ENCODE measurements at places on chromosomes 3 and 15.

- DNase-seq, result no peak
Observed at GRCh38 chr3:177361081-177361938, 164.0 kb upstream of the TBL1XR1 start.

GRCh38 chr3:156635973-156636372 lies 38.4 kb upstream of the TIPARP start:
- no peak for DNase-seq

- DNase-seq, result no peak
Observed at GRCh38 chr3:108131475-108132134, 40.8 kb upstream of the CD47 start.

DNA sequence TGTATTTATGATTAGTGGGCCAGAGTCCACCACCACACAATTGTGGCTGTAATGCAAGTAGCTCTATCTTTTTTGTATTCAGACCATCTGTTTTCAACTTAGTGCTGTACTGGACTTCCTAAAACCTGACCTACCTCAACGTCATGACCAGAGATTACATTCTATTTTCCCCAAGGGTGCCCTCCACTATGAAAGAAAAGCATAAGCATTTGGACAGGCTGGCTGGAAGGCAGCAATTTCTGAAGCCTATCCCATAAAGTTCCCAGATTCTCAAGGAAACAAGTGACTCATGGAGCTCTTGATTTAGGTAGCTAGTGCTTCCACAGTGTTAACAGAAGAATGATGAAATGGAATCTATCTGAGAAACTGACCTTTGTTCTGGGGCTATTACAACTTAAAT lies 75.8 kb downstream of the COL8A1 start:
- DNase-seq, result no peak

DNA sequence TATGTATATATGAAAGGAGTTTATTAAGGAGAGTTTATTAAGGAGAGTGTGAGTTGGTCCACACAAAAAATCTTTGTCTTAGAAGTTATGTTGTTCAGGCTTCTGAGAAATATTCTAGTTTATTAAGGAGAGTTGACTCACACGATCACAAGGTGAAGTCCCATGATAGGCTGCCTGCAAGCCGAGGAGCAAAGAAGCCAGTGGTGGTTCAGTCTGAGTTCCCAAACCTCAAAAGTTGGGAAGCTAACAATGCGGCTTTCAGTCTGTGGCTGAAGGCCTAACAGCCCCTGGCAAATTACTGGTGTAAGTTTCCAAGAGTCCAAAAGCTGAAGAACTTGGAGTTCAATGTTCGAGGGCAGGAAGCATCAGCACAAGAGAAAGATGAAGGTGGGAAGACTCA lies 42.4 kb upstream of the DAZL start:
- DNase-seq, result no peak

GRCh38 chr3:141482245-141482922 lies 4.4 kb upstream of the RASA2 start:
- no peak for DNase-seq

DNA sequence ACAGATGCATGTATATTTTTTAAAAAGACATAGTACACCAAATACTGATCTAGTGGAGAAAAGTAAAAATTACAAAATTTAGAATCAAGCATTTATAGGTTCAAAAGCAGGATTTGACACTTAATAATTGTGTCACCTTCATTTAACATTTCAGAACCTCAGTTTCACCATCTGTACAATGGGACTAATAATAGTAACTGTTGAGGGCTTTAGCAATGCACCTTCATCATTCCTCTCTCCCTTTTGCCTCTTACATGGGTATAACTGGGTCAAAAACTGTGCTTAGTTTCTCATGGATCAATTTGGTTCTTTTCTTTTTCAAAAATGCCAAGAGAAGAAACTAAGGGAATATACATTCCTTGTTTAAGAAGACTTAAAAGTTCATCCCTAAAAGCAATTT lies 5.5 kb upstream of the TMEM212 start:
- no peak for DNase-seq

- no peak for DNase-seq
Observed at GRCh38 chr3:36663666-36664291, 100.6 kb downstream of the DCLK3 start.

DNA sequence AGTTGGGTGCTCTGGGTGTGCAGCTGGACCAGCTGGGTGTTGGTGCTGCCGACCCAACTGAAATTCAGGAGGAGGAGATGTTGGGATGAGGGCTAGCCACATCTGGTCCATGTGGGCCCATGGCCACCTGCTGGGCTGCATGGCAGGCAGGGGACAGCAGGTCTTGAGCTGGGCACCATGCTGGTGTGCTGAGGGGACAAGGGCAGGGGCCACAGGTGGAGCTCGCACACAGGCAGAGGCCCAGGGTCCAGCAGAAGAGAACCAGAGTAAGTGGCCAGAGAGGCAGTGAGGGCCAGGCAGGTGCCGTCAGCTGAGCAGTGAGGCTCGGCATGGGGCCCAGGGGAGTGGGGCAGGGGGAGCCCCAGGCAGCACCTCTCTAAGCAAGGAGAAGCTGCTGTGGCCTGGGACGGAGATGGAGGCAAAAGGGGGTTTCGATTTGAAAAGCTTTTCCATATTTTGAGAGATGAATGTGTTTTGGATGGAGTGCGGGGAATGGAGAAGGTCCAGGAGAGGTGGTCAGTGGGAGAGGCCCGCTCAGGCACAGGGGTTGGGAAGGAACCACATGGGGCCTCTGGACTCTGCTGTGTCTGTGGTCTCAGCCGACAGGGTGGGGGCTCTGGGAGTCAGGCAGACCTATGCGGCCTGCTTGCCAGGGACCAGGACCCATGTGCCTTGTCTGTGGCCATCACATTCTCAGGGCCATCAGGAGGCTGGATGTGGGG lies 30.5 kb upstream of the PLXNA1 start:
- no peak for DNase-seq

DNA sequence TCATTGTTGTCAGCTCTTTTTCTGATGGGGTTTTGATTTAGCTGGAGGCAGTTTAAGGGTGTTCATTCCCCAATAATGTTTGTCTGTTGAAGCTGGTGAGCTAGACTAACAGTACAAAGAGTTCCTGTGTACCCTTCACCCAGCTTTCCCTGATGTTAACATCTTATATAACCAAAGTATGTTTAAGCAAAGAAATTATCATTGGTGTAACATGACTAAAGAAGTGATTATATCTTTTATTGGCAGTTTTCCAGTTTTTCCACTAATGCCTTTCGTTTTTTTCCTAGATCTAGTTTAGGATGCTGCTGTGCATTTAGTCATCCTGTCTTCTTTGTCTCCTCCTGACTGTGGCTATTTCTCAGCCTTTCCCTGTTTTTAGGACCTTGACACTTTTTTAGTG lies 165.6 kb downstream of the LPP start:
- no peak for DNase-seq

DNA sequence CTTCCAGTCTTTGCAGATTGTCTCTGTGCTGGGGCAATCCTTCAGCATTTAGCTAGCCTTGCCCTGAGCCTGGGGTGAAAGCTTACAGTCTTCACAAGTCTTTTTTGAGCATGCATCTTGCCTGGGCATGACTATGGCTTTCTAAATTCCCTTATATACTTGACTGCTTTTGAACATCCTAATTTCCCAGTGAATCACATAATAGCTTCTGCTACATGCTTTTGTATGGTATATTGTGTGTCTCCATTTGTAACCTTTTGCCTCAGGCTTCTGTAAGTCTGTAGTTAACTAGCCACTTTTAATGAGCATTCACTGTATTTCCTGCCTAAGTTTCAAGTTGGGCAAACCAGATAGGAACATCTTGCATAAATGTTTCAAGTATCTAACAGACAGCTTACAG lies 76.8 kb downstream of the CHCHD4 start:
- no peak for DNase-seq

Measured in NCI-H510A treated with DMSO at 0.1 percent for 48 hours (cell line).